ENCODE measurements at places on chromosomes 4 and X.
A peak's percentile ranks its signal among the peaks of the same experiment; 100 is the strongest.

GRCh38 chrX:30577362-30577991 lies at the start of gene TASL:
TSS of gene TASL (minus strand) at chrX:30577766. CDS start at chrX:30560355, 17,411 bp downstream.
- DNase-seq: peak; percentile 49

DNA sequence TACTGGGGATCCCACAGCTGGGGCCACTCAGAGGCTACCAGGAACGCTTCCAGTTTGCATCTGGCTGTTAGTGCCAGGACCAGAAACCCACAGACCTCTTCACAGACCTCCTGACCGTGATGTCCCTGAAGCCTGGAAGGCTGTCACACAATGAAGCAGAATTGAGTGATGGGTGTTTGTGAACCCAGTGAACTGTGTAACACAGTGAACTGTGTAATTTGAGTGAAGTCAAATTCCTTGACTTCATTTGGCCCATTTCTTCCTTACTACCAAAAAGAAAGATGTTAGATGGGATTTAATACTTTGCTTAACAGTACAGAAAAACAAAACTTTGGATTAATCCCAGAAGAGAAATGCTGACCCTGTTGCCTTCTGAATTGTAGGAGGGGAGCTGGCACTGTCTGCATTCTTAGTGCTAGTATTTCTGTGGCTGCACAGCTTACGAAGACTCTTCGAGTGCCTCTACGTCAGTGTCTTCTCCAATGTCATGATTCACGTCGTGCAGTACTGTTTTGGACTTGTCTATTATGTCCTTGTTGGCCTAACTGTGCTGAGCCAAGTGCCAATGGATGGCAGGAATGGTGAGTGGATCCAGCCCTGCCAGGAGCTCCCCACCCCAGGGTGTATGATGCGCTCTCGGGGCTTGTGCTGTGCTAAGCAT lies 17.8 kb downstream of the SRD5A3 start:
- DNase-seq: no peak

- no peak for DNase-seq
These were observed 1841.0 kb upstream of the PCDH7 start for GRCh38 chr4:28879178-28879577.

DNA sequence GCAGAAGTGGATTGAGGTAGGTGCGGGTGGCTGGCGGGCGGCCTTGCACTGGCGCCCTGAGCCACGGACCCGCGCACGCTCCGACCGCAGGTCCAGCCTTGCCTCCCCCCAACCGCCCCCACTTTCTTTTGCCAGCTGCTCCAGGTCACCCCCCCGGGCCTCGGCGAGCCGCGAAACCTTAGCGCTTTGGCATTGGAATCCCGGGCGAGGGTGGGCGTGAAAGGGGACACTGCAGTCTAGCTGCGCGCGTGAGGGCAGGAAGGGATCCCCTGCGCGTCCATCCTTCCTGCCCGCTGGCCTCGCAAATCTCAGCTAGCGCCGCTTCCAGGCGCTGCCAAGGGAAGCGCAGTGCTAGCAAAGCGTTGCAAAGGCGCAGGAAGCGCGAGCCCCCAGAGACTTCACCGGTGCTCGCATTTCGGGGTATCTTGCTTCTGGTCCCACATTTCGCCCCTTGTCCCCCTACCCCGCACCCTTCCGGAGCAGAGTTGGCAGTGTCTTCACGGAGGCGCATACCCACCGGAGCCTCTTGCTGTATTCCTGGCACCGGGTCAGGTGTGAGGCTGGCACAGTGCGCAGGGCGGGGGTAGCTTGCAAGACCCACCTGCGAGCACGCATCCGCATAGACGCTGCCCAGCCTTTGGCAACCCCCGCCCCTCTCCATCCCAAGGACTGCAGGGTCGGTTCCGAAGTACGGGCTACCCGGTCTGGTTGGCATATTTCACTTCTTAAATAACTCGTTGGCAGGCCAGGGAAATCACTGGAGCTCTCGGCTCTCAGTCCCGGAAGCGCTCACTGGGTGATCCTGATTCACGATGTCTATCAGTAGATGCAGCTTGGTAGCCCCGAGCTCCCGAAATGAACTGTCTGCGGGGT lies 104.4 kb downstream of the UCHL1 start:
- DNase-seq: no peak

DNA sequence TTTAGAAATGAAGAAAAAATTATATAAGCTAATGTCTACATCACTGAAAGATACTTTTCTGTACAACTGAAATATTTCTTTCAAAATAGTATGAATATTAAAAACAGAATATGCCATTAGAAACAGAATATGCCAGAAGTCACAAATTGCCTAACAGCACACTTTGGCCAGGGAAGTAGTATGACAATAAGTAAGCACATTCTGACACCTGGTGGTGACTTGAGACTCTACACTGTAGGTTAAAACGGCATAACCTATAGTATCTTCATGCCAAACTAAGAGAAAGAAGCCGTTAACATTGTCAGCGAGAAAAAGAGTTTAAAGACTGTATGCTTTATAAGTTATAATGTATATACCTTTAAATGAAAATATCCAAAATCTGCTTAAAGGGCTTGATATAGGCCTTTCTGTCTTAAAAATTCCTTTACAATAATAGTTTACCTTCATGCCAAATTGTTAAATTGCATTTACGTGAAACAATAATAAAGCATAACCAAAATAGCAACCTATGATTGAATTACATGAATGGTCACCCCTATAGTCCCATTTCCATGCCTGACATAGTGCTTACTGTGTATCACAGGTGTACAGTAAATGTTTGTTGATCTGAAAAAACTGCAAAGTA lies 32.8 kb downstream of the FAM13A start:
- peak; percentile 80 for DNase-seq

- no peak for DNase-seq
These were observed 632.0 kb downstream of the IQCM start for GRCh38 chr4:149183638-149184037.

- no peak for DNase-seq
These were observed 94.3 kb downstream of the FAM193A start for GRCh38 chr4:2630556-2631273.

DNA sequence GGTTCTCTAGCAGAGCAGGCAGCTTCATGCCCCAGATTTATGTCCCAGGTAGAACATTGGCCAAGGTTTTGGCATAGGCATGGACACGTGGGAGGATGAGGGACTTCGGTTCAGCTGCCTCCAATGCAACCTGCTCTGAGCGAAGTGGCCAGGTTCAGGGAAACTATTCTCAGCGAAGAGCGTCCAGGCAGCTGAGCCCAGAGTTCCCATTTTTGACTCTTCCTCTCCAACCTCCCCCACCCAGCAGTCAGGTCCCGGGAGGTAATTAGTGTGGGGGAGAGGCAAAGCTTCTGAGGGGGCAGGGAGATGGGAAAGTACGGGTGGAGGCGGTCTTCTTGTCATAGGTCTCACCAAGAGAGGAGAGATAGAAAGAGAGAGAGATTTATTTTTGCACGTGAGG lies 1.0 kb downstream of the GABRA4 start:
- DNase-seq: no peak

GRCh38 chr4:82380344-82380743 lies 6.6 kb upstream of the HNRNPD start:
- no peak for DNase-seq

Data from CD4-positive, alpha-beta T cell treated with Interleukin-4 for 4 hours (primary cell).